ENCODE measurements at places on chromosomes 6 and 20. TPM values are rescaled to one million over a fixed set of nuclear protein-coding genes. Genes with fewer than 3 reads are reported as not detected.

Gene ANGPT4
- total RNA-seq: not detected

Gene SPATS1
- total RNA-seq: not detected

Gene PGM3
- 115 TPM for total RNA-seq

Gene MCCD1
- total RNA-seq: not detected

Gene TFAP2C
- not detected for total RNA-seq

Gene OPRM1
- not detected for total RNA-seq

Gene TOX2
- 1.7 TPM for total RNA-seq

Gene SYS1
- total RNA-seq: 16.6 TPM

Gene CRYBG1
- 67.9 TPM for total RNA-seq

Gene FOXQ1
- not detected for total RNA-seq

Gene PKIB
- total RNA-seq: 0.97 TPM

Gene PREX1
- 49.4 TPM for total RNA-seq

Gene ZNF334
- total RNA-seq: 1.7 TPM

Gene TMEM170B
- total RNA-seq: 3.6 TPM

Gene PTK7
- 42.9 TPM for total RNA-seq

Gene TNFRSF21
- 16.0 TPM for total RNA-seq

Gene PCMT1
- total RNA-seq: 141 TPM

Gene CRISP3
- total RNA-seq: not detected

Gene EIF6
- 222 TPM for total RNA-seq

Gene RIPOR3
- total RNA-seq: 0.76 TPM

Gene ZNF165
- total RNA-seq: 0.46 TPM

Gene DSP
- total RNA-seq: 0.46 TPM

Gene ATP9A
- total RNA-seq: 25.4 TPM

Gene ALDH8A1
- not detected for total RNA-seq

Gene EDN3
- total RNA-seq: not detected

Gene ATRN
- total RNA-seq: 29.9 TPM

Gene SYTL3
- total RNA-seq: 0.65 TPM

Gene ADGRF1
- total RNA-seq: not detected

Gene GPR6
- total RNA-seq: not detected

Gene PPIL1
- 44.4 TPM for total RNA-seq

Gene IL20RA
- total RNA-seq: not detected

Gene GINS1
- 25.7 TPM for total RNA-seq

Gene SPINT4
- total RNA-seq: not detected

Gene LAMA2
- 43.3 TPM for total RNA-seq

Gene KCNK17
- not detected for total RNA-seq

Gene NKAIN4
- total RNA-seq: not detected

Gene HLA-DOB
- not detected for total RNA-seq

Gene CLPSL2
- not detected for total RNA-seq

Gene EYS
- total RNA-seq: 0.32 TPM

Gene TUBB2B
- total RNA-seq: 3.6 TPM

Gene ASIP
- not detected for total RNA-seq

Gene MYLIP
- 36.3 TPM for total RNA-seq

Gene PCK1
- total RNA-seq: not detected

Gene ALDH5A1
- total RNA-seq: 0.32 TPM

Gene MUCL3
- total RNA-seq: not detected

Gene PPP1R14C
- not detected for total RNA-seq

Gene CAGE1
- total RNA-seq: 0.15 TPM

Gene CYP21A2
- total RNA-seq: not detected

Gene NRM
- 1.9 TPM for total RNA-seq

Gene TMC2
- not detected for total RNA-seq

Gene GJA10
- not detected for total RNA-seq

Gene TSHZ2
- total RNA-seq: under 0.01 TPM

Gene E2F1
- total RNA-seq: 11.4 TPM

Gene ID4
- not detected for total RNA-seq

Gene BEND6
- 0.97 TPM for total RNA-seq
